Hepatocyte (in vitro differentiated cells): ENCODE measurements at places on chromosomes 3 and 15. TPM values are rescaled to one million over a fixed set of nuclear protein-coding genes. Genes with fewer than 3 reads are reported as not detected.

The CHRFAM7A gene
- 0.18 and 0.68 TPM in 2 replicates for polyA plus RNA-seq

The GP5 gene
- 0.04 TPM in 1 of 2 replicates, not detected in the other for polyA plus RNA-seq

The GRAMD1C gene
- 0.57 and 0.97 TPM in 2 replicates for polyA plus RNA-seq

The ANKUB1 gene
- not detected in 2 replicates for polyA plus RNA-seq

The CCDC54 gene
- 0.52 and 0.89 TPM in 2 replicates for polyA plus RNA-seq

The SECISBP2L gene
- polyA plus RNA-seq: 12.0 and 18.4 TPM in 2 replicates

DNA sequence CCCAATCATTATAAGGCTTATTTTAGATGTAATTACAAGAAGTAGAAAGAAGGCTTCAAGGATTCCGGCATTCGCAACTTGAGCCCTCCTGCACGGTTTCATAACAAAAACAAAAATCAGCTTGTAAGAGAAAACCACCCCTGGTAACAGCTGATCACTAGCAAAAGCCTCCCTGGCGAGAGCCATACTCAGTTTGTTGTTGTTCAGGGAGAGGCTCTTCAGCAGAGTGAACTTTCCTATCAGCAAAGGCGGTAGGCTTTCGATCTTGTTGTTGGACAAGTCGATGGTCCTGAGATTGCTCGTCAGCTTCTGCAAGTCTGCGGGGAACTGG lies 710 bp downstream of the LRRC57 start:
- no peaks in the 10 kb centered on the region for H3K27me3 ChIP-seq
- H3K27ac ChIP-seq: peak overlapping the region; percentile 94
- peaks cover 12% of the 10 kb centered on the region for H3K4me1 ChIP-seq
- DNase-seq: no peak

GRCh38 chr15:83850015-83850414 lies 196.1 kb downstream of the ADAMTSL3 start:
- H3K27me3 ChIP-seq: no peaks in the 10 kb centered on the region
- H3K4me3 ChIP-seq: no peak overlapping the region
- no peaks in the 10 kb centered on the region for H3K4me1 ChIP-seq

- no peaks in the 10 kb centered on the region for H3K27me3 ChIP-seq
- H3K27ac ChIP-seq: no peak overlapping the region
- no peak overlapping the region for H3K4me3 ChIP-seq
- no peaks in the 10 kb centered on the region for H3K36me3 ChIP-seq
- H3K4me1 ChIP-seq: no peaks in the 10 kb centered on the region
Observed at GRCh38 chr3:163622384-163622783, 1455.9 kb downstream of the SI start.

- H3K4me3 ChIP-seq: no peak overlapping the region
- H3K36me3 ChIP-seq: no peaks in the 10 kb centered on the region
- H3K27me3 ChIP-seq: no peaks in the 10 kb centered on the region
- H3K27ac ChIP-seq: no peak overlapping the region
- DNase-seq: no peak
- no peaks in the 10 kb centered on the region for H3K4me1 ChIP-seq
Observed at GRCh38 chr3:97927704-97928103, 44.5 kb downstream of the RIOX2 start.

DNA sequence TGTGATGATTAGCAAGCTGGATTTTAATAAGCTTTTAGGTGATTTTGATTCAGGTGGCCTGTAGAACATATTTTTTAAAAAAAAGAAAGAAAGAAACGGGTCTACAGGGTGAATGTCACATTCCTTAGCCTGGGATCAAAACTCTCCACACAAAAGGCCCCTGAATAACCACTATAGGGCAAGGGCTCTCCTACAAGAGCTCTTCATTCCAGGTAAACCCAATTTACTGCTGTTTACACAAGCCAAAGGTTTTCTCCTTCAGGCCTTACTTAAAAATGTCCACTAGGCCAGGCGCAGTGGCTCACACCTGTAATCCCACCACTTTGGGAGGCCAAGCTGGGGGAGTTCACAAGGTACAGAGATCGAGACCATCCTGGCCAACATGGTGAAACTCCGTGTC lies 8.3 kb downstream of the MSL2 start:
- H3K4me3 ChIP-seq: no peak overlapping the region
- peaks cover 38% of the 10 kb centered on the region for H3K4me1 ChIP-seq
- no peak for DNase-seq
- H3K27me3 ChIP-seq: no peaks in the 10 kb centered on the region

GRCh38 chr3:187041362-187042307 lies 97.7 kb downstream of the RPL39L start:
- peaks cover 19% of the 10 kb centered on the region for H3K4me1 ChIP-seq
- H3K27ac ChIP-seq: peak overlapping the region; percentile 90
- H3K27me3 ChIP-seq: no peaks in the 10 kb centered on the region
- no peaks in the 10 kb centered on the region for H3K36me3 ChIP-seq

- no peak overlapping the region for H3K27ac ChIP-seq
- H3K27me3 ChIP-seq: no peaks in the 10 kb centered on the region
- H3K4me3 ChIP-seq: no peak overlapping the region
- no peak for DNase-seq
Observed at GRCh38 chr15:90167121-90167520, 34.0 kb upstream of the SEMA4B start.

- H3K4me3 ChIP-seq: no peak overlapping the region
- H3K4me1 ChIP-seq: no peaks in the 10 kb centered on the region
- DNase-seq: no peak
- no peaks in the 10 kb centered on the region for H3K27me3 ChIP-seq
Observed at GRCh38 chr3:38190481-38190881, 25.1 kb downstream of the OXSR1 start.

- no peak overlapping the region for H3K27ac ChIP-seq
- no peaks in the 10 kb centered on the region for H3K27me3 ChIP-seq
- no peak overlapping the region for H3K4me3 ChIP-seq
- H3K4me1 ChIP-seq: no peaks in the 10 kb centered on the region
- DNase-seq: no peak
Observed at GRCh38 chr15:99651023-99651807, 82.0 kb downstream of the LYSMD4 start.

DNA sequence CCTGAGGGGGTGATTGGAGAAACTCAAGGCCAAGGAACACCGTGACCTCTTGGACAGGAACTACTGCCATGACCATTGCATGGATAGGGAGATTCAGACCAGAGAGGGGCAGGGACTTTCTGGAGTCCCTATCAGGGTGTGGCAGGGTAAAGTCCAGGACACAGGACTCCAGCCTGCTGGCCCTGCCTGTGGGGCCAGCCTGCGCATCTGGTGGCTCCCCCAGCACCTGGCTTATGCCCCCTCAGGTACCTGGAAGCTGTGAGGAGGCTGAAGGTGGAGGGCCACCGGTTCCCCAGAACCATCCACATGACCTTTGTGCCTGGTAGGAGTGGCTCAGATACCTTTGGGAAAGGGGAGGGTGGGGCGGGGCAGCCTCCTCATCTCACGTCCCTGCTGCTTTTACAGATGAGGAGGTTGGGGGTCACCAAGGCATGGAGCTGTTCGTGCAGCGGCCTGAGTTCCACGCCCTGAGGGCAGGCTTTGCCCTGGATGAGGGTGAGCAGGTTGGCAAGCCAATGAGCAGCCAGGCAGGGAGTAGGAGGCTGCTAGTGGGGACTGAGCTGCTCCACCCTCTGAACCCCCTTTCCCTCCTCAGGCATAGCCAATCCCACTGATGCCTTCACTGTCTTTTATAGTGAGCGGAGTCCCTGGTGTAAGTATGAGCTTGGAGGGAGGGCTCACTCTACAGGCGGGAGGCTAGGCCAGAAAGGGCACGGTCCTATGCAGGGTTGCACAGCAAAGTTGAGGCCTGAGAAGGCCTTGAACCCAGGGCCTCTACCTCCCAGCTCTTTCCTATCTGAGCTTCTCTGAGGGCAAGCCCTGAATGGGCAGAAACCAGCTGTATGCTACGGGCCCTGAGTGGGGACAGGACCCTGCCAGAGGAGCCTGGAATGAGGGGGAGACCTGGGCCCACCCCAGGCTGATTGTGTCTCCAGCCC lies 2.9 kb downstream of the ACY1 start:
- H3K27me3 ChIP-seq: no peaks in the 10 kb centered on the region
- peak overlapping the region; percentile 97 for H3K27ac ChIP-seq
- DNase-seq: peak; percentile 58
- H3K36me3 ChIP-seq: no peaks in the 10 kb centered on the region

DNA sequence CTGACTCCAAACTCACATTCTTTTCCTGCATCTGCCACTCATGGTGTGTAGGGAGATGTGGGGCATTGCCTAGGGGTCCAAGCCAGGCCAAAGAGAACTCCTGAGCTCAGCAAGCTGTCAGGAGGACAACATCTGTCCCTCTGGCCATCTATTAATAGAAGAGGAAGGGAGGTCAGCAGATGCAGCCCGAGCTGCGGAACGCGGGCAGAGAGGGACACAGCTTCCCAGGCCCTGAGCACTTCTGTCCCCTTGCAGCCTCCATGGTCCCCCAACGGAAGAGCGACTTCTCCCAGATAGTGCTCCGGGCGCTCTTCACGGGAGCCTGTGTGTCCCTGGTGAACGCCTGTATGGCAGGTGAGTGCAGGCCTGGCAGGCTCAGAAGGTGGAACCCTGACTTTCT lies 37.3 kb upstream of the PDE8A start:
- no peak overlapping the region for H3K27ac ChIP-seq
- no peaks in the 10 kb centered on the region for H3K36me3 ChIP-seq
- no peaks in the 10 kb centered on the region for H3K27me3 ChIP-seq
- H3K4me3 ChIP-seq: no peak overlapping the region

DNA sequence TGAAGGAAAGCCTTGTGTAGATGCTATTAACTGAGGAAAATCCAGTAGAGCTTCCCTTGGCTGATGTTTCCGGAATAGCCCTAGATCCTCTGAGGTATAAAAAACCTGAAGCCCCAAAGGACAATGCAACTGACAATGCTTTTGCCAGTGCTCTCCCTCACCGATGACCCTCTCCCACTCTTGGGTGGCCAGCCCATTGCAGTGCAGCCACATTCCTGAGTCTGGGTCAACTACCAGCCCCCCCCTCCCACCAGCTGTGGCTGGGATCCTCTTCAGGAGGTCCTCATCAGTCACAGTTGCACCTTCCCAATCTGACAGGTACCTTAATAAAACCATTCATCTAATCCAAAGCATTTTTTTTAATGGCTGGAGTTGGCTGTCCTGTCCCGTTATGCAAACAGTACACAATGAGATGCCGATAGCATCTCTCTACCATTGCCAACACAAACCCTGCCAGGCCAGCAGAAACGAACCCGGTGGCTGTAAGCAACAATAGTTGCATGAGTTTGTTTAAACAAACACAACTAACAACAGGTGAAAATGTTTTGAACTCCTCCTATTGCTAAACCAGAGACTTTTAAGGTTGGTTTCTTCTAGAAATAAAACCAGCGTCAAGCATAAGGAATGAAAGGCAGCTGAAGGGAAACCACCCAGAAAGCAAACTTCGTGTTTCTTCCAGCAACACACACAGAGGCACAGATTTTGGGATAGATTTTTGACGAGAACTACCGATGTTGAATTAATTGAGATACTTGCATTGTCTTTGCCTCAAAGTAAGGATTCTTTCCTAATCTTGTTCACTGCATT lies 128.3 kb upstream of the ARHGEF3 start:
- H3K4me3 ChIP-seq: no peak overlapping the region
- no peak overlapping the region for H3K27ac ChIP-seq
- no peak for DNase-seq
- H3K4me1 ChIP-seq: peaks cover 15% of the 10 kb centered on the region

DNA sequence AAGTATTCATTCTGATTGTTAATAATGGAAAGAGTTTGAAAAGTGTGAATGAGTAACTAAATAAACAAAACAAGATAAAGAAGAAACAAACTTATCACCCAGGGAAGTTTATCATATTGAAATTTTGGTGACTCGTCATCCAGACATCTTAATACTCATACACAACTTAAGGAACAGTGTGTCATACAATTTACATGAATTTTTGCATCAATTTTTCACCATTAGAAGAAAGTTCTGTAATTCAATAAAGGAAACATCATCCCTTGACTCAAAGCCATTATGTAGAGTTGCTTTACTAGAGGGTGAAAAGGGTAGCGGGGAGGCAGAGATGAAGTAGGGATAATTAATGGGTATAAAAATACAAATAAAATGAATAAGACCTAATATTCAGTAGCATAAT lies 536.2 kb downstream of the GRM7 start:
- no peak overlapping the region for H3K27ac ChIP-seq
- H3K4me3 ChIP-seq: no peak overlapping the region
- H3K27me3 ChIP-seq: no peaks in the 10 kb centered on the region
- no peaks in the 10 kb centered on the region for H3K4me1 ChIP-seq

DNA sequence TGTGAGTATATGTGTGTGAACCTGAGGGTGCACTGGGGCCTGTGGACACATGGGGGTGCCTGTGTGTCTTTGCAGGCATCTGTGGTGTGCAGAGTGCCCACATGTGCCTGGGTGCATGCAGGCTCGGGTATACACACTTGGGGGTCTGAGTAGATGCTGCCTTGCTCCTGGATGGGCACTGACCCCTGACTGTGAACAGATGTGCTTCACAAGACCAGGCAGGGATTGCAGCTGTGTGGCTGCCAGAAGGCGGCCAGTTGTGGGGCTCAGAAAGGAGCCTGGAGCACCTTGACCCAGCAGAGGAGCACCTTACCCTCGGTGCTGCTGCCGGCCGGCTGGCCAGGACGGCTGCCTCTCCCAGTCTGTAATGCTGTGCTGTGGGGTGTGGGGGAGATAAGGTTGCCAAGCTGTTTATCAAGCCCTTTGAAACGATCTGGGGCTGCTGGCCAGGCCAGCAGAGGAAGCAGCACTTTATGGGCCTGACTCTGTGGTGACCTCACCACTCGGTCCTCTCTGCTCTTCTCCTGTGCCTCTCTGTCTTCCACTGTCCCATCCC lies 55.5 kb upstream of the MRPS22 start:
- DNase-seq: peak; percentile 52
- H3K4me3 ChIP-seq: no peak overlapping the region
- no peaks in the 10 kb centered on the region for H3K27me3 ChIP-seq
- H3K4me1 ChIP-seq: peaks cover 15% of the 10 kb centered on the region
- no peaks in the 10 kb centered on the region for H3K36me3 ChIP-seq

DNA sequence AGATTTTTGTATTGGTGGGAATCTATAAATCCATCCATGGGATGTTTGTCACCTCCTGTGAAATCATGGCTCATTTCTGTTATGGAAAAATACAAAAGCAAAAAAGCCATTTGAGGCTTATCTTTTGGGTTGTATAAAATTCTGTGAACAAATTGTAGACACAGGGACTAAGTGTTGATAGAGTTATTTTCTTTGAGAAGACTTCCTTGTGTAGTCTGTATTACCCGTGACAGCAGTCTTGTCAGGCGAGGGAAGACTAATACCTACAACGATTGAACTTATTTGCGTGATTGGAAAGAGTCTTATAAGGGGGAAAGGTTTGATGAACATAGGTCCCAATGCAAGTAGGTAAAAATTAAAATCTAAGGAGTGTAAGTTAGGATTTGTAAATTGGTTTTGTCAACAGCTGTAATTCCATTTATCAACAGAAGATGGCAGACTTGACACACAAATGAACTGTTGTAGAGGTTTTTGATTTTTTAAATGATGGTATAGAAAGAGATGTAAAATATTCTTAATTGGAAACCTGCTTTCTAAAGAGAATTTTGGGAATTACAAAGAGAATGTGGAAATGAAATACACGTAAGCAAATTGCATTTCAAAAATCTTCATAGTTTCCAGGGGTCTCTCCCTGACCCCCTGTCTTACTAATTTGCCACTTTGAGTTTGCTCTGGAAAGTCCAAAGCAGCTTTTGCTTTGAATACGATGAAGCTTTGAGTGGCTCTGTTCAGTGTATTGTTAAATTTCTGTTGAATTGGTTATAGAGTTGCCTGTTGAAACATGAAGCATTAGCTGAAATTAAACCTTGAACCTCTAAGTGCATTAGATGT lies 33.2 kb downstream of the SLC25A26 start:
- H3K36me3 ChIP-seq: no peaks in the 10 kb centered on the region
- no peaks in the 10 kb centered on the region for H3K4me1 ChIP-seq
- peak; percentile 28 for DNase-seq
- H3K27me3 ChIP-seq: no peaks in the 10 kb centered on the region
- no peak overlapping the region for H3K27ac ChIP-seq
- no peak overlapping the region for H3K4me3 ChIP-seq

GRCh38 chr3:195075199-195075940 lies 195.6 kb downstream of the XXYLT1 start:
- no peaks in the 10 kb centered on the region for H3K36me3 ChIP-seq
- H3K27me3 ChIP-seq: no peaks in the 10 kb centered on the region
- H3K4me1 ChIP-seq: peaks cover 19% of the 10 kb centered on the region
